Fibroblast of lung (primary cell): ENCODE measurements at places on chromosomes 2 and 18. TPM values are rescaled to one million over a fixed set of nuclear protein-coding genes. Genes with fewer than 3 reads are reported as not detected.

GRCh38 chr2:134295441-134295840, 41.6 kb downstream of the MGAT5 start:
- DNase-seq = no peak

- DNase-seq = no peak
Measured at GRCh38 chr2:226622484-226622883, 177.1 kb downstream of the IRS1 start.

DNA sequence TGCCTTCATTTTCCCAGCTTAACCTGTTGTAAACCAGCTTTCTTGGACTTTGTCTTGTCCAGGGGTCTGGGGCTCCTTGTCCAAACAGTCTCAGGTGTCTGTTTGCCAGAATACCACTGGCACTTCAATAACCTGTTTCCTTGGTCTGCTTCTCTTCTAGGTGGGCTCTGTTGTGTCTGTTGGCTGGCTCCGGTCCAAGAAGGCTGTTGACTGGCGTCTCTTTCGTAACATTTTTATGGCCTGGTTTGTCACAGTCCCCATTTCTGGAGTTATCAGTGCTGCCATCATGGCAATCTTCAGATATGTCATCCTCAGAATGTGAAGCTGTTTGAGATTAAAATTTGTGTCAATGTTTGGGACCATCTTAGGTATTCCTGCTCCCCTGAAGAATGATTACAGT, 17.0 kb downstream of the SLC20A1 start:
- DNase-seq = no peak

Gene ZNF804A
- total RNA-seq = 0.77 and 3.0 TPM in 2 replicates

Gene SKA1
- total RNA-seq = 1.0 and 4.6 TPM in 2 replicates

Gene DSG4
- total RNA-seq = not detected in 2 replicates

GRCh38 chr18:50507120-50507590, 52.7 kb upstream of the MAPK4 start:
- DNase-seq = peak; percentile 2

Gene ZAP70
- not detected in 2 replicates for total RNA-seq
